Esophagus squamous epithelium (tissue), 5 donors: ENCODE measurements at places on chromosomes 6 and 20. TPM values are rescaled to one million over a fixed set of nuclear protein-coding genes. Genes with fewer than 3 reads are reported as not detected.

DNA sequence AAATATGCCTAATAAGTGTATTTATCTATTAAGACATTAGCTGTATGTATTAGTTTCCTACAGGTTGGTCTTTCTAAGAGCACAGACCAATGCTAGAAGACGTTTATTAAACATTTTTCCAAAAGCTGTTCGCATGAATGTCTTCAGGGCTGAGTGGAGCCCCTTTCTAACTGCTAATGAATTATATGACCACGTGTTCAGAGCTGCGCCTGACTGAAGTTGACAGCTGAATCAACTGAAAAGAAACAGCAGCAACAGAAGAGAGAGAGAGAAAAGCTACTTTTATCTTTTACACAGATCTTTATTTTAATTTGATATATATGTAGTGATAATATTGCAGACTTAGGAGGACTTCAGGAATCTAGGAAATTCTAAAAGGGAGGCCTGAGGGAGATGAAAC lies 75.2 kb upstream of the ARID1B start:
- no peaks in the 10 kb centered on the region for H3K27me3 ChIP-seq
- H3K4me1 ChIP-seq = peaks cover 8% of the 10 kb centered on the region
- no peak overlapping the region for H3K27ac ChIP-seq
- H3K4me3 ChIP-seq = no peak overlapping the region
- H3K36me3 ChIP-seq = no peaks in the 10 kb centered on the region

- no peaks in the 10 kb centered on the region for H3K27me3 ChIP-seq
- peaks cover 20% of the 10 kb centered on the region for H3K4me1 ChIP-seq
- H3K4me3 ChIP-seq = no peak overlapping the region
These were observed 3.6 kb downstream of the RPS21 start for GRCh38 chr20:62390317-62391164.

DNA sequence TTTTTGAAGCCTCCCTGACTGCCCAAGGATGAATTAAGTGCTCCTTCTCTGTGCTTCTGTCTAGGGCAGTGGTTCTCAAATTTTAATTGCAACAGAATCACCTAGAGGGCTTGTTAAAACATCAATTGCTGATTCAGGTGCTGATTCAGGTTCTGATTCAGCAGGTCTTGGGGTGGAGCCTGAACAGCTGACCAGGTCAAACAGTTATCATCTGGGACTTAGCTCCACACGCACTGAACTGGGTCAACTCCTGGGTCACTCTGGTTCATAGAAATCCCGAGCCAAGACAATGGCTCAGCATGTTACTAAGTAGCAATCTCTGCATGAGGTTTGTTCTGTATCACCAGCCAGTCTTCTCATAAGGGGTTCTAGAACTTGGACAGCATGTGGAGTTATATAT lies 192.3 kb downstream of the GJA1 start:
- H3K4me3 ChIP-seq = no peak overlapping the region
- no peak for DNase-seq

CSE1L gene
- 88.9 TPM for total RNA-seq

- H3K27ac ChIP-seq = peak overlapping the region; percentile 32
- no peaks in the 10 kb centered on the region for H3K27me3 ChIP-seq
- peaks cover 75% of the 10 kb centered on the region for H3K4me1 ChIP-seq
- H3K4me3 ChIP-seq = no peak overlapping the region
- H3K36me3 ChIP-seq = no peaks in the 10 kb centered on the region
- DNase-seq = no peak
These were observed 54.7 kb downstream of the GFOD1 start for GRCh38 chr6:13432526-13433184.

ATF6B gene
- total RNA-seq = 27.3 TPM
